ENCODE measurements at places on chromosomes 6 and 20.

- no peak for DNase-seq
Observed at GRCh38 chr6:157064502-157064901, 258.8 kb downstream of the TMEM242 start.

DNA sequence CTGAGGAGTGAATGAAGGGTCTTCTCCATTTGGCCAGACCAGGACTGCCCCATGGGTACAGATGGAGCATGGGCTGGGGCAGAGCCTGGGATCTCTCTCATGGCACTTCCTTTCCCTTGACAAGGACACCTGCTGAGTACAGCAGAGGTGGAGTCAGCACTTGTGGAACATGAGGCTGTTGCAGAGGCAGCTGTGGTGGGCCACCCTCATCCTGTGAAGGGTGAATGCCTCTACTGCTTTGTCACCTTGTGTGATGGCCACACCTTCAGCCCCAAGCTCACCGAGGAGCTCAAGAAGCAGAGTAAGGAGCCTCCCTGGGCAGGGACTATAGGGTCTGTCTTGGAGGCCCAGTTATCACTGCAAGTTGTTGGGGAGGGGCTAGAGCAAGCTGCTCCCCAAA, 29.6 kb downstream of the GSS start:
- no peak for DNase-seq

- DNase-seq: no peak
Observed at GRCh38 chr20:60321601-60322000, 363.4 kb downstream of the CDH26 start.

DNA sequence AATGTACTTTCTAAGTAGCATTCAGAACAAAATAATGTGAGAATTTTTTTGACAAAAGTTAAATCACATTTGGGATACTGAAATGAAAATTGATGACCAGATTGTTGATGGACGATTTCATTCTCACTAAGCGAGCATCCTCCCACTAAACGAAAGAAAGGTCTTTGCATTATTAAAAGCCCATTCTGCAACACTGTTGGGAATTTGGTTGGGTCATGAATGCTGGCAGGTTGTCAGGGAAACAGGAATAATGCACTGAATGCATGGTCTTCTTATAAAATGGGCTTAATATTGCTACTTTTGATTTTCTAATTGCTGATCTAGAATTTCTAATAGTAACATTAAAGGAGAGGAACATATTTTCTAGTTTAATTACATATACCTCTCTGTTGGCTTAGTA, 229.8 kb downstream of the NKAIN2 start:
- no peak for DNase-seq

DNA sequence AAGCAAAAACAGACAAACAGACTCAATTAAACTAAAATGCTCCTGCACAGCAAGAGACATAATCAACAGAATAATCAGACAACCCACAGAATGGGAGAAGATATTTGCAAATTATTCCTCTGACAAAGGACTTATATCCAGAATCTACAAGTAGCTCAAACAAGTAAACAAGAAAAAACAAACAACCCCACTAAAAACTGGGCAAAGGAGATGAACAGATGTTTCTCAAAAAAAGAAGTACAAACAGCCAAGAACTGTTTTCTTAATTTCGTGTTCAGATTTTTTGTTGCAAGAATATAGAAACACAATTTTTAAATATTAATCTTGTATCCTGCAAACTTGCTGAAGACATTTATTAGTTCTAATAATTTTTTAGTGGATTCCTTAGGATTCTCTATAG, 274.1 kb downstream of the BCKDHB start:
- no peak for DNase-seq

DNA sequence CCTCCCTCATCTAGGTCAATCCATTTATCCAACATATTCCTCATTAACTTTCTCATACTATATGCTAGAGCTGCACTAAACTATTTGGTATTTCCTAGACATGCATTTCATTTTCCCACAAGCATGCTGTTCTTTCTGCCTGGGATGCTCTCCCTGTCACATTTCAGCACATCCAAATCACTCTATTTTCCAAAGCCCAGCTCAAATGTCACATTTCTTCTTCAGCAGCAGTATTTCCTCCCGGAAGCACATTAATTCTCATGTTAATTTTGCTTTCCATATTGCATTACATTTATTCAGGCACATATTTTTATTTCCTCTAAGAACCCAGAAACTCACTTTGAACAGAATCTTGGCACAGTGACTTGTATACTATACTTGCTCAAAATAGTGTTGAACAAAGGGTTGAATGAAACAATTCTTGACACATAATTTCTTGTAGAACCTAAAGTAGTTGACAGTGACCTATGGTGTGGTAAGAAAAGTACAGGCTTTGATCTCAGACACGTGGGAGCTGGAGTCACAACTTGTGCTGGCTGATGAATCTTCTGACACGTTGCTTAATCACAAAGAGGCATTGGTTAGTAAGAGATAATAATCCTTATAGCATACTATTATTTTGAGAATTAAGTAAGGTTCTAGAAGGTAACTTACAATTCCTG, 30.8 kb upstream of the CD2AP start:
- no peak for DNase-seq

- DNase-seq: no peak
Observed at GRCh38 chr20:46013829-46014516, 5.3 kb downstream of the MMP9 start.
